ENCODE measurements at places on chromosomes 4 and X. TPM values are rescaled to one million over a fixed set of nuclear protein-coding genes. Genes with fewer than 3 reads are reported as not detected.

Gene BEX1
- 0.83 TPM for total RNA-seq

Gene MYOZ2
- total RNA-seq, result 14.3 TPM

Gene TMEM154
- 4.0 TPM for total RNA-seq

DNA sequence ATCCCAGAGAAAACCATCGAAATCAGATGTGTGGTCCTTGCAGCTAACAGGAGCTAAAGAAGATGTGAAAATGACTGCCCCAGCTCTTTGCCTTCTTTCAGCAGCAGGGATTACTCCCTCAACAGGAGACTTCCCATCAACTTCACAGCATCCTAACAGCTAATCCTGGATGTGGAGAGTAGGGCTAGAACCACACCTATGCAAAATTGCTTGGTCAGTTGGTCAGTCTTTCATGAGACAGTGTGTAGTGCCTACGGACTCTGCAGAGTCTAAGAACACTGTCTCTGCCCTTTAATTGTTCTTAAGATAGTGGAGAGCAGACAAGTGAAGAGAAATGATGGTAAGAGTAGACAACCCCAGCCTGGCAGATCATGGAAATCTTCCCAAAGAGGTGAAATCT lies 133.5 kb downstream of the COL4A6 start:
- DNase-seq, result no peak

GRCh38 chrX:88828011-88828410 lies 81.0 kb downstream of the CPXCR1 start:
- no peak for DNase-seq

GRCh38 chr4:166956484-166956883 lies 277.8 kb downstream of the SPOCK3 start:
- no peak for DNase-seq

DNA sequence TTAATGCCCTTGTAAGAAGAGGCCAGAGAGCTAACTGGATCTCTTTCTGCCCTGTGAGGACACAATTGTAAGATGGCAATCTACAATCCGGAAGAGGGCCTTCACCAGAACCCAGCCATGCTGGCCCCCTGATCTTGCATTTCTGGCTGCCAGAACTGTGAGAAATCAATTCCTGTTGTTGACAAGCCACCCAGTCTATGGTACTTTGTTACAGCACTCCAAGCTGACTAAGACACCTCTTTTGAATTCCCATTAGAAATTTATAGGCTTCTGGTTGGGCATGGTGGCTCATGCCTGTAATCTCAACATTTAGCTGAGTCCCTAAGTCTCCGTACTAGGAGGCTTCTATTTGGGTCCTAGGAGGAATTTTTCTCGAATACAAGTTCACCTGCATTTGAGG lies 48.8 kb upstream of the RELL1 start:
- DNase-seq, result no peak

GRCh38 chrX:20144491-20144890 lies 2.9 kb upstream of the EIF1AX start:
- DNase-seq, result no peak

- DNase-seq, result peak; percentile 88
These were observed at the start of gene ZNF630 for GRCh38 chrX:48071064-48071985. ZNF630 (minus strand) TSS chrX:48071640; CDS start chrX:48066886, 4,754 bp downstream.

All from posterior vena cava (tissue), 2 donors.